ENCODE measurements at places on chromosomes 3 and 15.

- no peak for DNase-seq
Measured at GRCh38 chr3:125478326-125478725, 41.7 kb downstream of the SNX4 start.

GRCh38 chr3:168794427-168794826 lies 698.7 kb upstream of the GOLIM4 start:
- no peak for DNase-seq

GRCh38 chr15:60865507-60865906 lies 363.6 kb downstream of the RORA start:
- DNase-seq, result no peak

- DNase-seq, result no peak
Measured at GRCh38 chr15:72472992-72473610, 1.0 kb upstream of the ARIH1 start.

DNA sequence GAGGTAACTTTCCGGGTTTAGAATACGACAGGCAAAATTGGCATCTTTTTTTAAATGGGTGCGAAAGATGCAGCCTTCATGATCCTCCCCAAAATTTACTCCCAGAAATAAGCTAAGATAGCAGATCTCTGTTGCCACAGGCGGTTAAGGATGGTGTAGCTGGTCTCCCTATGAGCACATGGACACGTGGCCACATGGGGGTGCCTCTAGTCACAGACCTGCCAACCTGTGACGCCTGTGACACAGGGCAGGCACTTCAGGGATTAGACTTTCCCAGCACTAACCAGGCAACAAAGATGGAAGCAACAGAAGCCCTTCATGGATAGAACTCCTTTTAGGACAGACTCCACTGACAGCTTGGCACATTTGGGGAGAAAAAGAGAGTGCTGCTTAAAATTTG lies 320.3 kb downstream of the THSD4 start:
- no peak for DNase-seq

DNA sequence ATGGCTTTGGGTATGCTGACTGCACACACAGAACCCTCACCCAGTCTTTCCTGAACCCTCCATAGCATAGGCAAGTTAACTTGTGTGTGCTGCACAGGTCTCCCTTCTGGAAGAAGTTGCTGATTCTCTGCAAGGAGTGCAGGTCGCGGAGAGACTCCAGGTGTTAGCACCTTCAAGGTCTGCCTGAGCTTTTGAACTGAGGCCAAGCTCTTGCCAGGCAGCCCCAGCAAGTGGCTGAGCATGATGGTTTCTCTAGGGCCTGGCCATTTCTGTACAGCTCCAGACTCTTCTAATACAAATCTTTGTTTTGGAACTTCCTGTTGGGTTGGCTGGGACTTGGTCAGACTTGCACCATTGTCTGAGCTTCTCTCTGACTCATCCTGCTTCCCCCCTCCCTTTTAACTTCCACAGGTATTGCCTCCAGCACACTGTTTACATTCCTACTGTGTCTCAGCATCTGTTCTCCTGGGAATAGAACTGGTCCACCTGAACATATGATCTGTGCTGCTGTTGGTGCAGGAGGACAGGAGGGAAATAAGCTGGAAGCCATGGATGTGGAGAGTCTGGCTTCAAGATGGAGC lies 53.3 kb downstream of the KY start:
- no peak for DNase-seq

- DNase-seq, result no peak
Measured at GRCh38 chr3:109154979-109155378, 18.5 kb downstream of the C3orf85 start.

DNA sequence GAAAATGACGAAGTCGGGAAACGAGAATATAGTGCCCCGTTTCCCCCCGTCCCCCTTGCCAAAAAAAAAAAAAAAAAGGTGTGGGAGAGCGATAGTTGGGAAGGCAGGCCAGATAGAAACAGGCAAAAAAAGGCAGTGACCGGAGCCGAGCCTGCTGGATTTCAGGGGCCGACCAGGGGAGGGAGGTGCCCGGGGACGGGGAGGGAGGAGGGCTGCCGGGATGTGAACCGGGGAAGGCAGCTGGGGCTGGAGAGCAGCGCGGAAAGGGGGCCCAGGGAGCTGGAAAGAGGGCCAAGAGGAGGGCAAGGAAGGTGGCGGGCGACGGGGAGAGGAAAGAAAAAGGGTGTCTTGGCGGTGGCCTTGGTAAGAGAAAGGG lies 837 bp downstream of the LRRN1 start:
- no peak for DNase-seq

- DNase-seq, result no peak
Measured at GRCh38 chr3:122003112-122003511, 18.9 kb downstream of the ILDR1 start.

DNA sequence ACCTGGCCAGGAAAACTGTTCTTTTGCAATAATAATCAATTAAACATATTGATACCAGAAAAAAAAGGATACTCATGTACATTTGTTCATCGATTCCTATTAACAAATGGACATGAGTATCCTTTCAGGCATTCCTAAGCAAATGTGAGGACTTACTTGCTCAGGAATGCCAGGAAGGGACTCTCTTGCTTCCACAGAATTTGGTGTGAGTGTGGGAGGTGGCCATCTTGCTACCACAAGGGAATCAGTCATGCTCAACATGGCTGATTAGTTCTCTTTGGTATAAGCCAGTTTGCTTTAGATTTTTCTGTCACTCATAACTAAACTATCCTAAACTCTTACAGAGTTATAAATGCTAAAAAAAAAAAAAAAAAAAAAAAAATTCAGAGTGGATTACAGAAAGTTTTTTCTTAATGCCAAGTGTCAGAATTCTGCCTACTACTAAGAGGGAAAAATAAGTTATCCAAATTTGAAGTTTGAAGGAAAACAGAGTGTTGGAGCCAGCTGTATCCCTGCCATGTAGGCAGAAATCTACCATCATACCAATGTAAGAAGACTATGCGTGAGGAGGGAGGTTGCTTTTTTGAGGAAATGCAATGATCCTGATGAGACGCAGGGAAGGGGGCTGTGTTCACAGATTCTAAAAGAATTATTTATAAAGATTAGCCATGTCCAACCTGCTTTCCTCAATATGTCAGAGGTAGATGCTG lies 98.7 kb downstream of the PLD1 start:
- no peak for DNase-seq

DNA sequence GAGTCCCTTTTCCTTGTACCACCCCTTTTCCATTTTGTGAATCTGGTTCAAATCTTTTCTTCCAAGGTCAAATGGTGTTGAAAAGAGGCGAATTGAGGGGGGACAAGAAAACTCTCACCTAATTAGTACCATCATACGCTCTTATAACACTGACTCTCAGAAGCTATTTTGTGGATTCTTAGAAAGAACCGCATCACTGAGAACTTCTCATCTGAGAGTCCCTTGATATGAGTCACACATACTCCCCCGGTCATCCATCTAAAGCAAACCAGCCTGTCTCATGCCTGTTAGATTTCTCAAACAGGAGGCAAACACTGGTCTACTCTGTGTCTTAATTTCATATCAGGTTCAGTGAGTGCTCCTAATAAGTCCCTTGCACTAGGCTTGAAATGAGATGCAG lies 76.5 kb upstream of the SPRED1 start:
- no peak for DNase-seq

DNA sequence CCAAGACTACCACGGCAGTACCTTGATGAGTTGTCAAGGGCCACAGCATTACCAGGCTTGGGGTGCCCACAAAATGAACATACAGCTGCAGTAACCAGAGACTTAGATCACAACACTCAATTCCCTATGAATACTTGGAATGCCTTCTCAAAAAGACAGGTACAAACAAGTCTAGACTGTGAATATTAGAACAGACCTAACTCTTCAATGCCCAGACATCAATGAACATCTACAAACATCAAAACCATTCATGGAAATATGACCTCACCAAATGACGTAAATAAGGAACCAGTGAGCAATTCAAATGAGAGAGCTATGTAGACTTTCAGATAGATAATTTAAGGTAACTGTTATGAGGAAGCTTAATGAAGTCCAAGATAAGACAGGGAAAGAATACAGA lies 185.1 kb upstream of the POU1F1 start:
- DNase-seq, result no peak

DNA sequence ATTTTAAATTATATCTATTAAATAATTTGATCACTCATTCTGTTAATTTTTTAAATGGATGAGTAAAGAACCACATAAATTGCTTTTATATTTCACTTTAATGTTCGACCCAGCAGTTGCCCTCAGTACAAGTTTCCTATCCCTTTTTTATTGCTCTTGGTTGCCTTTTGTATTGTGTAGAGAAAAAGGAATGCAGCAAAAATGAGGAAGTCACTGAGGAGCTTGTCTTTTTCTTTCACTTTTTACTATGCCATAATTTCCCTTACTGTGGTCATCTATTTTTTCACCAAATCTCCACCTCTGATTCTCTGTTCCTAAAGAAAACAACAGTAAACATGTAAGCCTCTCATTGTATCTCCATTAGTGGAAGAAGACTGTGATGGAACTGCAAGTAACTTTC lies 122.7 kb downstream of the B3GALNT1 start:
- DNase-seq, result peak; percentile 17

- no peak for DNase-seq
Measured at GRCh38 chr15:40465939-40466338, 4.8 kb upstream of the CHST14 start.

DNA sequence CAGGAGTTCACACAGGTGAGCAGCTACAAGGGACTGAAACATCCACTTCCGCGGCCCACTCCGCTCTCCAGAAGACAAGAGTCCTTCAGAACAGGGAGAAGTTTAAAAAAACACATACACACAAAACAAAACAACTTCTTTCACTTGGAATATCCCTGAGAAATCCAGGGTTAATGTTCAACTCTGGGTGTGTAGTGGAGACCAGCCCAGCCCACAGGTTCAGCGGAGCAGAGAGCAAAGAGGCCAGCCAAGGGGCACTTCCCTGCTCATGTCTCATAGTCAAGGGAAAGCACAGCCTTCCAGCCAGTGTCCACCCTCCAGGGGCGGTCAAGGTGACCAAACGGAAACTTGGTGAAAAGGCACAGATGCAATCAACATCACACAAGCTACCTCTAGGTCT lies 41.6 kb downstream of the WNT5A start:
- no peak for DNase-seq

- DNase-seq, result no peak
Measured at GRCh38 chr15:68734352-68734751, 86.3 kb downstream of the ANP32A start.

DNA sequence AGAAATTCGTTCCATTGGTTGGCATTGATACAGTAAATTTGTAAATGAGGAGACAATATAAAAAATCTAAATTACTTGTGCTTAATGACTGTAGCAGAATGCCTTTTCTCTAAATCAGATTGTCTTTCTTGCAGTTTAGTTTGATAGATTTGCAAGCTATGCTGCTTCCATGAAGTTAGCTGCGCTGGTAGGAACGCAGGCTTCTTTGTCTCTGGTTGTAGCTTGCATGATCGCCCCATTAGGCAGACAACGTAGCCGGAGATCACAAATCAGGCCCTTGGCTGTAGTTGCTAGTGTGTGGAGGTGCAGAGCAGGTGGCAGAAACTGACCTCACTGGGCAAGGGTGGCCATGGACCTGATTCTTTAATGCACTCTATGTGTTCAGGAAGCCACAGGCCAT lies 6.1 kb downstream of the ZIC1 start:
- DNase-seq, result no peak

DNA sequence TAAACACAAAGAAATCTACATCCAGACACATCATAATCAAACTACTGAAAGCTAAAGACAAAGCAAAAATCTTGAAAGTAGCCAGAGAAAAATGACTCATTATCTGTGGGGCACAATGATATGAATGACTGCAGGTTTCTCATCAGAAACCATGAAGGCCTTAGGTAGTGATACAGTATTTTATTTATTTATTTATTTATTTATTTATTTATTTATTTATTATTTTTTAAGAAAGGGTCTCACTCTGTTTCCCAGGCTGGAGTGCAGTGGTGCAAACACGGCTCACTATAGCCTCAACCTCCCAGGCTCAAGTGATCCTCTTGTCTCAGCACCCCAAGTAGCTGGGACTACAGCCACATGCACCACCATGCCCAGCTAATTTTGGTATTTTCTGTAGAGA lies 15.2 kb downstream of the CCK start:
- DNase-seq, result no peak

- DNase-seq, result no peak
Measured at GRCh38 chr3:53812434-53812833, 33.8 kb downstream of the CHDH start.

DNA sequence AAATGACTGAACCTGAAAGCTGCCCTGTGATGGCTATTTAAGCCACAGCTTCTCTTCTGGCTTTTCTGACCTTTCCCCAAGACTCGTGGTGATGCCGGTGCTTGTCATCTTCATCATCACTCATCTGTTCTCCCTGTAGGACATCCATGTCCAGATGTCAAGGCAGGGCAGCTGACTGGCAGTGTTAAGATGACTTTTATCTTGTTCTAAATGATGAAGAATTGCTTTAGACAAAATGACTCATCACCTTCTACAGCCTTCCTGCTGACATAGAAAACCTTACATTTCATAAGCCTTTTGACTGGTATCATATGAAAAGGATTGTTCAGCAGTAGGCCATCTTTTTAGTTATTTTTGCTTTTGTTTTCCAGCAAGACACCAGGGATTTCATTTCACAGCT lies 67.0 kb upstream of the GPR149 start:
- DNase-seq, result no peak

Data from KG1 (cell line).